ENCODE measurements at places on chromosomes 12 and 14. TPM values are rescaled to one million over a fixed set of nuclear protein-coding genes. Genes with fewer than 3 reads are reported as not detected.

The CD27 gene
- total RNA-seq, result 66.7 TPM

The CIDEB gene
- total RNA-seq, result 14.5 TPM

The ACOT6 gene
- total RNA-seq, result not detected

The TMEM229B gene
- total RNA-seq, result 12.7 TPM

The PPP1R36 gene
- not detected for total RNA-seq

The ARF6 gene
- 95.2 TPM for total RNA-seq

The HOTAIR gene
- not detected for total RNA-seq

The LMO3 gene
- total RNA-seq, result not detected

The CNTN1 gene
- total RNA-seq, result not detected

The TIGAR gene
- total RNA-seq, result 7.8 TPM

The KRT2 gene
- not detected for total RNA-seq

The RD3L gene
- total RNA-seq, result 0.86 TPM

The KLRC2 gene
- not detected for total RNA-seq

The GALNT16 gene
- total RNA-seq, result 0.05 TPM

The KRT82 gene
- total RNA-seq, result not detected

The MBD6 gene
- total RNA-seq, result 93.5 TPM

The BRMS1L gene
- total RNA-seq, result 5.3 TPM

The UNC119B gene
- total RNA-seq, result 15.2 TPM

The P2RX2 gene
- not detected for total RNA-seq

The PAH gene
- total RNA-seq, result 0.15 TPM

The DTX3 gene
- total RNA-seq, result 24.4 TPM

The SYNE2 gene
- total RNA-seq, result 223 TPM

The GYS2 gene
- total RNA-seq, result not detected

The PXMP2 gene
- total RNA-seq, result 3.1 TPM

The SCN8A gene
- 0.35 TPM for total RNA-seq

Measured in T-helper 17 cell (primary cell).